ENCODE measurements at places on chromosomes 6 and 20. TPM values are rescaled to one million over a fixed set of nuclear protein-coding genes. Genes with fewer than 3 reads are reported as not detected.

DNA sequence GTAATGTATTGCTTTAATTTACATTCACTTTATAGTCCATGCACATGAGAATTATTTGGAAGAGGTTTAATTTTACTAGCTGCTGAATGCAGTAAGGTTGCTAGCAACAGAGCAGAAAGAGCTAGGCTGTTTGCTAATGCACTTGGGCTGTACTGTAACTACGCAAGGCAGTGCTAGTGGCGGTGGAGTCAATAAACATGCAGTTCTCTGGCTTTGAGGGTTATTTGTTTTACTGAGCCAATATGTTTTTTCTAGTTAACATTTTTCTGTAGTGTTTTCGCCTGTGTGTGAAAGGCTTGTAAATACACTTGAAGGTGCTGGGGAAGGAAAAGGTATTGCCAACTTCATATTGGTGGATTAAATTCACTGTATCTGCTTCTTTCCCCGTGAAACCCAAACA is 112.8 kb downstream of the BTBD3 start:
- DNase-seq: no peak
- H3K36me3 ChIP-seq: no peaks in the 10 kb centered on the region
- no peaks in the 10 kb centered on the region for H3K27me3 ChIP-seq
- no peak overlapping the region for H3K27ac ChIP-seq

- peaks cover 42% of the 10 kb centered on the region for H3K4me1 ChIP-seq
- H3K27me3 ChIP-seq: peaks cover 34% of the 10 kb centered on the region
- DNase-seq: no peak
- no peak overlapping the region for H3K4me3 ChIP-seq
- no peak overlapping the region for H3K27ac ChIP-seq
Observed at GRCh38 chr20:25087186-25087929, 5.4 kb upstream of the VSX1 start.

- no peak overlapping the region for H3K27ac ChIP-seq
- no peaks in the 10 kb centered on the region for H3K36me3 ChIP-seq
- H3K4me3 ChIP-seq: no peak overlapping the region
- peaks cover 11% of the 10 kb centered on the region for H3K4me1 ChIP-seq
- DNase-seq: no peak
- no peaks in the 10 kb centered on the region for H3K27me3 ChIP-seq
Observed at GRCh38 chr6:137956098-137956488, 89.0 kb downstream of the TNFAIP3 start.

DNA sequence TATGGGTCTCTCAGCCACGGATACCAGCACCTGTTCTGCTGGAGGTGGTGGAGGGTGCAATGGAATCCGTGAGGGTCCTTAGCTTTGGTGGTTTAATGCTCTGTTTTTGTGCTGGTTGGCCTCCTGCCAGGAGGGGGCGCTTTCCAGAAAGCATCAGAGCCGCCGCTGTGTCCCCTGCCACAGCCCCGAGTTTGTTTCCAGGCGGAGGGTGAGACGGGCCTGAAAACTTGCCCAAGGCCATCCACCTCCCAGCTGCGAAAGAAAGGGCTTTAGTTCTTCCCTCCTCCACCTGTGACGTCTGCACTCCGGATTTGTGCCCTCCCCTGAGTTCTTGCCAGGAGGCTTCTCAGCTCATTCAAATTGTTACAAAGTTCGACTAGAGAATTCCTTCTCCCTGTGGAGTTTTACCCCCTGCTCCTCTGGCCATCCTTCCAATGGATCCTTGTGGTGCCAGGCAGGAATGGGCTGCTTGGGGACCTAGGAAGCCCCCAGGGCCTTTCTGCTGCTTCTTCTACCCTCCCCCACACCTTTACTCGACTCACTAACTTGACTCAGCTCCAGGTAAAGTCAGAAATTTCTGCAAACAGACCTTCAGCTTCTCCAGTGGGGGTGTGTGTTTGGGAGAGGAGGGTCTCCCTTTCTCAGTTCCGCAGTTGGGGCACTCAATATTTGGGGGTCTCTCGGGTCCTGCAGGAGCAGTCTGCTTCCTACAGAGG is 873.7 kb downstream of the KIF16B start:
- H3K27me3 ChIP-seq: no peaks in the 10 kb centered on the region
- no peak overlapping the region for H3K27ac ChIP-seq
- no peaks in the 10 kb centered on the region for H3K4me1 ChIP-seq
- no peak for DNase-seq

- DNase-seq: no peak
- H3K4me3 ChIP-seq: no peak overlapping the region
- no peaks in the 10 kb centered on the region for H3K4me1 ChIP-seq
- H3K27ac ChIP-seq: no peak overlapping the region
Observed at GRCh38 chr20:54227751-54228150, 19.9 kb downstream of the PFDN4 start.

DNA sequence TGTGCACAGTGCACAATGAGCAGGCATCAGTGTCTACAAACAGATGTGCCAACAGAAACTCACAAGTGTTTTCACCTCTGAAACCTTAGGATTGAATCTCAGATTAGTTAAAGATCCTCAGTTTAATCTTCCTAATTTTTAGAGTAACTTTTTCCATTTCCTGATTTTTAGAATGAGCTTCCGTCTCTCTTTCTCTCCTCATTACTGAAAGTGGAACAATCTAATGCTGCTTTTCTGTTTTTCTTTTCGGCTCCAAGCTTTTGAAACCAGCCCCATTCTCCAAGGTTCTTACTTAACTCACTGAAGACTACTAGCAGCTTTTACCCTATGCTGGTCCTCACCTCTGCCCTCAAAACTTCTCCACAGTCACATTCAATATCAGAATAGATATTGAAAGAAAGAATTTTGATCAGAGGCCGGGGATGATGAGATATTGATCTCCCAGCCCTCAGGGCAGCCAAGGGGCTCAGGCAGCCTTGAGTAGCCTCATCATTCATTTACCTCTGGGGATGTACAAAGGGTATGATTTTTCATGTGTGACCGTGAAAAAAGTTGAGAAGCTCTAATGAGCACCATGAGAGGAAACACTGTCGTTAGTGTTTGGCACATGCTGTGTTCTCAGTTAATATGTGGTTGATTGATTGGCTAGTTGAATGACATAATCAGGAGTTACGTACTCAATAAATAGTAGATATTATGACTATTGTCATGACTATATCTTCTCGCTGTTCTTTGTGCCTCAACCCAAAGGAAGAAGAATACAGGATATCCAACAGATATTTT is 11.9 kb upstream of the STK38 start:
- no peak for DNase-seq
- peaks cover 5% of the 10 kb centered on the region for H3K4me1 ChIP-seq
- no peak overlapping the region for H3K27ac ChIP-seq
- H3K27me3 ChIP-seq: peaks cover 5% of the 10 kb centered on the region

- no peak overlapping the region for H3K4me3 ChIP-seq
- no peak overlapping the region for H3K27ac ChIP-seq
- no peaks in the 10 kb centered on the region for H3K36me3 ChIP-seq
- no peak for DNase-seq
Observed at GRCh38 chr6:123658848-123659247, 22.1 kb upstream of the TRDN start.

DNA sequence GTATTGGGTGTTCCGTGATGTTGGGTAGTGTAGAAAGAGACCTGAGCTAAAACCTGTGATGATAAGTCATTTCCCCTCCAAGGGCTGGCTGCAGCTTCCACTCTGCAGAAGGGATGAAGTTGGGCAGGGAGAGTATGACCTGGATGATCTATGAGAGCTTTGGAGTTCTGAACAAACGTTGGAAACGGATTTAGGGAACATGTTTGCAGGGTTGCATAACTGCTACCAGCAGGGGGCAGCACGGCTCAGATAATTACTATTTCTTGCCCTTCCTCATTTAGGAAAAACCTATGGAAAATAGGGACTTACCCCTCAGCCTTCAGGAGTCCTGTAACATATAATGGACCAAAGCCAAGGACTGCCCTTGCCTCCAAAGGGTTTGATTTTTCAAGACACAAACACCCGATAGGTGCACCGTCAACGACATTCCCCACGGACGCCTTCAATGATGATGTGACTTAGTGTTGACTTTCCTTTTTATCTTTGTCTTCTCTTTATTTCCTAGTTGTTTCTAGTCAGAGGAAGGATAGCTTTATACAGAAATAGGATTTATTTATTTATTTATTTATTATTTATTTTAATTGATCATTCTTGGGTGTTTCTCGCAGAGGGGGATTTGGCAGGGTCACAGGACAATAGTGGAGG is 164.9 kb upstream of the SASH1 start:
- no peak overlapping the region for H3K27ac ChIP-seq
- H3K4me1 ChIP-seq: no peaks in the 10 kb centered on the region

- H3K4me1 ChIP-seq: no peaks in the 10 kb centered on the region
- no peak for DNase-seq
- no peak overlapping the region for H3K27ac ChIP-seq
- no peak overlapping the region for H3K4me3 ChIP-seq
- peaks cover 41% of the 10 kb centered on the region for H3K27me3 ChIP-seq
Observed at GRCh38 chr6:57283911-57284455, 33.4 kb upstream of the PRIM2 start.

DNA sequence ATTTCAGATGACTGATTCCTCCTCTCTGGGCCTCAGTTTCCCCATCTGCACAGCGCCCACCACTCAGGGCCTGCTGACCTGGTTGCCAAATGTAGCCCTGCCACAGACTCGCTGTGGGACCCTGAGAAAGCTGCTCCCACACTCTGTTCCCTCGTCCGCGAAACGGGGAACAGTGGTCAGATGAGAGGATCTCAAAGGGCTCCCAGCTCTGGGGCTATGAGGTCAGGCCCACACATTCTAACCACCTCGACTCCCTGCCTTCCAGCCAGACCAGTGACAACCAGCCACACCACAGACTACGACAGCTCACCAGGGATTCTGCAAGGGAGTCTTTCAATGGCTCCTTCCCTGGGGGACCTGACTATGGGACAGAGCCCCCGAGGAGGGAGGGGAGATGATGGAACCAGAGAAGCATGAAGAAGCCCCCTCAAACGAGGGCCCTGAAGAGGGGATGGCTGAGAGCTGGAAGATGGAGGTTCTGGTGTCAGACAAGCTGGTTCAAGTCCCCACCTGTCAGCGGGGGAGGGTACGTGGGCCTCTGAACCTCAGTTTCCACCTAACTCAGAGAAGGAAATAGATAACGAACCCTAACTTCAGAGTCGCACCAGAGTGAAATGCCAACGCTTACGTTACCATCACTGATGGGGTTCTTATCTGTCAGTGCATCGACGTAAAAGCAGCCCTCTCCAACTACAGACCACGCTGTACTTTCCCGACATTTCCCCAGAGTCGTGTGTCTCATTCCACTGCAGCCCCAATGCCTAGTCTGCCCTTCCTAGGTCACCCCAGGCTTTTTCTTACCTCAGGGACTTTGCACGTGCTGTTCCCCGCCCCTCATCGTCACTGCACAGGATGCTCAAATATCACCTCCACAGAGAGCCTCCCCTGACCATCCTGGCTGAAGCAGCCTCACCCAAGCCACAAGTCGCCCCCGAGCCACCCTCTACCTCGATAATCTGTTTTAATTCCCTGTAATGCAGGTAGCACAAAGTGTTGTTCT is 60.5 kb downstream of the PREX1 start:
- H3K4me1 ChIP-seq: peaks cover 58% of the 10 kb centered on the region
- DNase-seq: no peak
- peak overlapping the region; percentile 77 for H3K4me3 ChIP-seq
- H3K27ac ChIP-seq: peak overlapping the region; percentile 99

DNA sequence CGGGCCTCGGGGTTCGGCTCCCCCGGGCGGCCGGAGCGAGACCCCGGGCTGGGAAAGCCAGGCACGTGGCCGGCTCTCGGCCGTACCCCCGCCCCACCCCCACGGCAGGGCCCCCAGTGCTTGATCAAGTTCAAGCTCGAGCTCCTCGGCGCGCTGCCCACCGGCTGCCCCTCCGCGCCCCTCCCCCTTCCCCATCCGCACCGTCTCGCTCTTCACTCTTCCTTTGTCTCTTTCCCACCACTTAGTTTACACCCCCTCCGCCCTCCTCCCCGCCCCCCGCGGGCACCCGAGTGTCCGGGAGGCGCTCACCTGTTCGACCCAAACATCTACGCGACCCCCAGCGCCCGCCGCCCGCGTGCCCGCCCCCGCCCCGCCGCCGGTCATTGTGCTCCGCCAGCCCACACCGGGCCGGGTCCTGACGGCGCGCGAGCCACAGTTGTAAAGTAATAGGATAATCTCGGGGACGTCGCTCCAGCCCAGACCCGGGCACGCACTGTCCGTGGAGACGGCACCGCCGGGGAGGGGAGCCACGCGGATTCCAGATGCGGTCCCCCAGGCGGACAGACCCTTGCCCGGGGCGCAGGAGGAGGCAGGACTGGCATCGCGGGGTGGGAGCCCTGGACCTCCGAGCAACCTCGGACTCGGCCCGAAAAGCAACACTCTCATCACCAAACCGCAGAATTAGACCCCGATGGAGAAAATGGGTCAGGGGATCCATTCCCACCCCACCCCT is 100.7 kb downstream of the NOL4L start:
- H3K4me3 ChIP-seq: peak overlapping the region; percentile 92
- H3K36me3 ChIP-seq: peaks cover 2% of the 10 kb centered on the region
- peak; percentile 21 for DNase-seq

GRCh38 chr20:2822073-2822472 is 5.9 kb downstream of the TMEM239 start:
- H3K27ac ChIP-seq: no peak overlapping the region
- H3K36me3 ChIP-seq: peaks cover 4% of the 10 kb centered on the region
- H3K4me1 ChIP-seq: peaks cover 30% of the 10 kb centered on the region
- H3K27me3 ChIP-seq: peaks cover 21% of the 10 kb centered on the region
- H3K4me3 ChIP-seq: peak overlapping the region; percentile 89
- peak; percentile 29 for DNase-seq

- H3K4me1 ChIP-seq: peaks cover 15% of the 10 kb centered on the region
- no peaks in the 10 kb centered on the region for H3K36me3 ChIP-seq
- H3K27ac ChIP-seq: no peak overlapping the region
- peaks cover 5% of the 10 kb centered on the region for H3K27me3 ChIP-seq
Observed at GRCh38 chr6:56760842-56761241, 118.2 kb upstream of the DST start.

GRCh38 chr20:36092398-36093024 is 62.0 kb upstream of the EPB41L1 start:
- peaks cover 12% of the 10 kb centered on the region for H3K36me3 ChIP-seq
- peak overlapping the region; percentile 98 for H3K4me3 ChIP-seq
- no peak for DNase-seq
- H3K4me1 ChIP-seq: peaks cover 17% of the 10 kb centered on the region

DNA sequence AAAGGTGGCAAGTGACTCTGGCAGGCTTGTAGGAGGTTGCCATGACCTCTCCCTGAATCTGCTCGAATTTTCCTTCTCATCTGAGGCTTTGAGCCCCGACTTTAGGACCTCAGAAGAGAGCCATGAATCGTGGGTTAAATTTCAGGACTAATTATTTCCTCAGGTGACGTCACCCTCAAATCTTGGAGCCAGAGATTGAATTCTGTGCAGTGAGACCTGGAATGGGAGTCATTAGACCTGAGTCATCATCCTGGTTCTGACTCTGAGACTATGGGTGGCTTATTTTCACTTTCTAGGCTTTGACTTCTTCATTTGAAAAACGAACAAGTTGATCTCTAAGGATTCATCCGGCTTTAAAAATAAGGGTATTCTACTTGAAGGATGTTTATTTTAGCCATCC is 48.5 kb upstream of the PDYN start:
- no peak for DNase-seq
- no peak overlapping the region for H3K4me3 ChIP-seq
- no peaks in the 10 kb centered on the region for H3K4me1 ChIP-seq
- peaks cover 53% of the 10 kb centered on the region for H3K27me3 ChIP-seq

- H3K4me1 ChIP-seq: peaks cover 3% of the 10 kb centered on the region
- no peaks in the 10 kb centered on the region for H3K27me3 ChIP-seq
- DNase-seq: no peak
- H3K36me3 ChIP-seq: no peaks in the 10 kb centered on the region
- no peak overlapping the region for H3K4me3 ChIP-seq
Observed at GRCh38 chr6:38163186-38164130, 343.9 kb downstream of the ZFAND3 start.

Gene OR12D3
- total RNA-seq: not detected

Gene AKAP7
- total RNA-seq: 11.6 TPM

Gene TREM1
- total RNA-seq: 4.1 TPM

Gene MEI4
- 0.20 TPM for total RNA-seq

Gene THEMIS
- total RNA-seq: 53.9 TPM

Gene CDYL
- 21.2 TPM for total RNA-seq

Gene PXDC1
- total RNA-seq: 3.6 TPM

Gene RFX6
- total RNA-seq: not detected

Gene ALDH8A1
- 1.3 TPM for total RNA-seq

Data from T-helper 17 cell (primary cell).